ENCODE measurements at places on chromosomes 11 and 22. TPM values are rescaled to one million over a fixed set of nuclear protein-coding genes. Genes with fewer than 3 reads are reported as not detected.

DNA sequence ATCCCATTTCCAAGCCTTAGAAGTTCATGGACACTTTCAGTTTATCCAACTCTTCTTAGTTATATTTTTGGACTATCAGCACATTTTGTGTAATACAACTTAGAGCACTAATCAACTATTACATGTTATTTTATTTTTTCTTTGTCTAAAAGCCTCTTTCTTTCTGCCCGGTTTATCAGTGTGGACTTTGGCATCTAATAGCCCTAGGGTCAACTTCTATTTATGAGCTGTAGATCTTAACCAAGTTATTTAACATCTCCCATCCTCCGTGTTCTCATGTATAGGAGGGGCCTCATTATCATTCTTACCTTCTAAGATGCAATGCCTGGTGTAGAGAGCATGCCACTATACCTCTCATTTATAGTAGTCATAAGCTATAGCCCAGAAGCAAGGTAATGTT, 4.4 kb downstream of the CARD16 start:
- H3K27ac ChIP-seq: no peak overlapping the region
- no peak overlapping the region for H3K4me3 ChIP-seq
- H3K36me3 ChIP-seq: no peaks in the 10 kb centered on the region
- H3K27me3 ChIP-seq: peaks cover under 1% of the 10 kb centered on the region
- H3K4me1 ChIP-seq: peaks cover 37% of the 10 kb centered on the region

DNA sequence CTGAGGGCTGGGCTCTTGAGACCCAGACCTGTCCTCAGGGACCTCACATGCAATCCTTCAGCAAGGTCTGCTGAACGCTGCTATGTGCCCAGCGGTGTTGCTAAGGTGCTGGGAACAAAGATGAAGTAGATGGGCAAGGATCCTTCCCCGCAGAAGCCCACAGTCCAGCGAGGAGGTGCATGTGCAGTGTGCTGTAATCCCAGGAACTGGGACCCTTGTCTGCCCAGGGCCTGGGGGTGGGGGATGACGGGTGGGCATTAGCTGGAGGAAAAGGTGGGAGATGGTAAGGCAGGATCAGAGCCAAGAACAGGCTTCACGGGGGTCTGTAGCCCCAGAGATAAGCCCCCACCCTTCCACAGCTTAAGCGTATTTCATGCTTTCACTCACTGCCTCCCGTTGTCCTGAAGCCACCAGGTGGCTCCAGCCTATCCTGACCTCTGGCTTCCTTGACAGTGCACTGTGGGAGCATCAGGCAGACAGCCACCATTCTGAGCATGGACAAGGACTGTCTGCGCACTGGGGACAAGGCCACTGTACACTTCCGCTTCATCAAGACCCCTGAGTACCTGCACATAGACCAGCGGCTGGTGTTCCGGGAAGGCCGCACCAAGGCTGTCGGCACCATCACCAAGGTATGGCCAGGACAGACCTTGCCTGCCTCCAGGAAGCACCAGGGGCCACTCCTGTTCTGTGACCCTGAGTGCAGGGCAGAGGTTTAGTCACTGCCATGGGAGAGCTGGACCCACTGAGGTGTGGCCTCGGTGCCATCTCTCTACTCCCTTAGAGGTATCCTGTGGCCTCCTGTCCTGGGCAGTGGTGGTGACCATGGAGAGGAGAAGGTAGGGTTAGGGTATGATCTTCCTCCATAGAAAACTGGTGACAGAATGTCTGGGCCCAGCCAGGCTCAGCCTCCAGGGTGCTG, 22.0 kb downstream of the GTPBP1 start:
- no peak for DNase-seq
- no peak overlapping the region for H3K27ac ChIP-seq
- no peak overlapping the region for H3K4me3 ChIP-seq
- peaks cover 8% of the 10 kb centered on the region for H3K27me3 ChIP-seq
- peaks cover 6% of the 10 kb centered on the region for H3K4me1 ChIP-seq
- H3K36me3 ChIP-seq: peaks cover 18% of the 10 kb centered on the region

GRCh38 chr11:79025622-79026021, 415.2 kb downstream of the TENM4 start:
- H3K36me3 ChIP-seq: peaks cover 8% of the 10 kb centered on the region
- H3K27ac ChIP-seq: no peak overlapping the region
- H3K4me3 ChIP-seq: no peak overlapping the region

DNA sequence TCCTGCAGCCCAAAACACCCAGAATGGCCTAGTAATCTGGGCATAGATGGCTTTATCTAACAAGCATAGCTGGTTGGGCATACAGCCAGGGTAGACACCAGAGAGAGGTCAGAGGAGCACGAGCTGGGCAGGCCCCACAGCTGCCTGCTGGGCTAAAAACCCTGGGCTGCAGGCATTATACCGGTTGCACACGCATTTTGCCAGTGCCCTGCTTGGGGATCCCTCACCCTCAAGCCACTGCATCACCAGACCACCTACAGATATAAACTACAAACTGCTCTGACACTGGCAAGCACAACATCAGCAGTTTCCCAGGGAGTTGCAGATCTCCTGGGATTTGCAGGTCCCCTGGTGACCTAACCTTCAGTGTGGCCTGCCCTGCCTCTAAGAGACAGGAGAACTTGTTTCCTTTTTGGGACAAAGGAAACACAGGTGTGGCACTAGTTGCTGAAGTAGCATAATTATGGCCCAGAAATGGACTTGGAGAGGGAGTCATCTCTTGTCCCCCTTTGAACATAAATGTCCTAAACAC, 79.1 kb upstream of the SC5D start:
- H3K4me1 ChIP-seq: no peaks in the 10 kb centered on the region
- DNase-seq: no peak

- peaks cover 4% of the 10 kb centered on the region for H3K36me3 ChIP-seq
- no peak overlapping the region for H3K4me3 ChIP-seq
- no peaks in the 10 kb centered on the region for H3K4me1 ChIP-seq
- no peak overlapping the region for H3K27ac ChIP-seq
- H3K27me3 ChIP-seq: peaks cover 5% of the 10 kb centered on the region
- DNase-seq: no peak
Observed at GRCh38 chr22:49716441-49716840, 111.2 kb downstream of the BRD1 start.

DNA sequence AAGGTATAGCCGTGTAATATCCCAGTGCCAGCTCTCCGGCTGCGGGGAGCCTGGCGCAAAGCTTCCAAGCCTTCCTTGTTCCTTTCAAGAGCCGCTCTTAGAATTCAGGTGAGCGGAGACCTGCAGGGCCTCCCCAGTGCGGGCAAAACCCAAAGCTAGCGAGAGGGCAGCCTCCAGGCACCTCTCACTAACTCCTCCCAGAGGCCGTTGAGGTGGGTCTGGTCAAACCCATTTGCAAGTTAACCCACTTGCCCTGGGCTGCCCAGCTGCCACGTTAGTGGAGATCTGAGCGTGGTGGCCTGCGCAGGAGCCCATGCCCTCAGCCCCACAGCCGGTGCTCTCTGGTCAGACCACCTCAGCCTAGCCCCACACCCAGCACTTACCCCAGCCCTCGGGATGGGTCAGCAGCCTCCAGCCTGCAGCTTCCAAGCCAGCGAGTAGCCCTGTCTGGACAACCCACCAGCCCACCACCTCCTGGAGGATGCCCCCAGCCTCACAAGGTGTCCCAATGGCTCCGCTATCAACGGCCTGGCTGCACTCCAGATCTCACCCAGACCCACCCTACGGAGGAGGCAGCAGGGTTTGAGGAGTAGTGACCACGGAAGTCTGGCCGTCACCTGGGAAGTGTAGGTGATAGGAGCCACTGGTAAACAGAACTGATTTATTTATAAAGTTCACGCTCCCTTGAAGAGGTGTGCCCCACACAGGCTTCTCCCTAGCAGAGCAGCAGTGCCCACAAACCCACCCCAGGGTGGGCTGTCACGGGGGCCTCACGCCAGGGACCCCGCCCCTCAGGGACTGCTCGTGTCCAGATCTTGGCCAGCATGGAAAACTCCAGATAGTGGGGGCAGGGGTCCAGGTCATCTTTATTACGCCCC, 2.3 kb downstream of the ASCL2 start:
- H3K36me3 ChIP-seq: no peaks in the 10 kb centered on the region
- H3K4me1 ChIP-seq: no peaks in the 10 kb centered on the region
- H3K27ac ChIP-seq: no peak overlapping the region
- H3K27me3 ChIP-seq: peaks cover 19% of the 10 kb centered on the region

DNA sequence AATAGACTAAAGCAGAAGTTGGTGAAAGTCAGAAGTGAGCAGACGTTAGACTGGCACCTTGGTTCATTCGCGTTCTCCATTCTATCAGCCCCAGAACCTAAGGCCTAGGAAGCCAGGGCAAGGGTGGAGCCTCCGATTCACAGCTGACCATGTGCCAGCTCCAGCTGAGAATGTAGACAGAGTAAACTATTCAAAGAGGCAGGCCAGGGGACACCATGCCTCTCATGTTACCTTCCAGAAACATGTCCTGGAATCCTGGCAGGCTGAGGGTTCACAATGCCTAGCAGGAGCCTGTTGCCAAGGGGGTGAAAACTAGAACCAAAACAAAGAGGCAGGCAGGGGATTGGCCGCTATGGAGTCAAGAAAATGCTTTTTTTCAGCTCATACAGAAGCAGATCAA, 224.4 kb upstream of the POU2AF2 start:
- no peak for DNase-seq
- H3K4me1 ChIP-seq: no peaks in the 10 kb centered on the region
- no peak overlapping the region for H3K4me3 ChIP-seq
- H3K27me3 ChIP-seq: peaks cover 4% of the 10 kb centered on the region
- no peaks in the 10 kb centered on the region for H3K36me3 ChIP-seq
- no peak overlapping the region for H3K27ac ChIP-seq

DNA sequence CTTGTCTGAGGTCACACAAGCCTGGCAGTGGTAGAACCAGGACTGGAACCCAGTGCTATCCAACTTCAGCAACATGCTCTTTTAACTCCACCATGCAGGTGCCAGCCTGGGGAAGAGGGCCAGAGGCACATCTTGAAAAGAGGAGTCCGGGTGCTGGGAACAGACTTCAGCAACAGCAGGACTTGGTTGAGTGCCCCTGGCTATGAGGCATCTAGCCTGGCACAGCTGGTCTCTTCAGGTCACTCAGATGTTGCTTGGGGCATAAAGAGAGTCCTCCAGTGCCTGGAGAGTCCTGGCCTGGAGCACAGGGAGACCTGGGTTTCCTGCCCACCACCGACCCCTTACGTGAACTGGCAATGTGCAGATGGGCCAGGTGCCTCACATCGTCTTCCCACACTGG, 5.1 kb upstream of the CLCF1 start:
- peaks cover 5% of the 10 kb centered on the region for H3K27me3 ChIP-seq
- DNase-seq: no peak
- peak overlapping the region; percentile 85 for H3K27ac ChIP-seq
- H3K36me3 ChIP-seq: no peaks in the 10 kb centered on the region
- H3K4me1 ChIP-seq: peaks cover 71% of the 10 kb centered on the region

- H3K4me1 ChIP-seq: peaks cover 80% of the 10 kb centered on the region
- peaks cover 16% of the 10 kb centered on the region for H3K36me3 ChIP-seq
- DNase-seq: no peak
- H3K27ac ChIP-seq: peak overlapping the region; percentile 97
Observed at GRCh38 chr22:42992092-42992491, 22.9 kb downstream of the PACSIN2 start.

GRCh38 chr11:123575441-123575840, 79.0 kb downstream of the SCN3B start:
- no peaks in the 10 kb centered on the region for H3K36me3 ChIP-seq
- no peak overlapping the region for H3K4me3 ChIP-seq
- H3K27ac ChIP-seq: no peak overlapping the region
- peaks cover 11% of the 10 kb centered on the region for H3K27me3 ChIP-seq

- H3K27me3 ChIP-seq: peaks cover 1% of the 10 kb centered on the region
- 0 out of 2 replicates have a peak overlapping the region, but pooled peaks have one; percentile 5 for H3K27ac ChIP-seq
- H3K4me1 ChIP-seq: peaks cover 45% of the 10 kb centered on the region
- DNase-seq: peak; percentile 35
- H3K4me3 ChIP-seq: no peak overlapping the region
Observed at GRCh38 chr11:77113382-77114088, 10.9 kb downstream of the OMP start.

DNA sequence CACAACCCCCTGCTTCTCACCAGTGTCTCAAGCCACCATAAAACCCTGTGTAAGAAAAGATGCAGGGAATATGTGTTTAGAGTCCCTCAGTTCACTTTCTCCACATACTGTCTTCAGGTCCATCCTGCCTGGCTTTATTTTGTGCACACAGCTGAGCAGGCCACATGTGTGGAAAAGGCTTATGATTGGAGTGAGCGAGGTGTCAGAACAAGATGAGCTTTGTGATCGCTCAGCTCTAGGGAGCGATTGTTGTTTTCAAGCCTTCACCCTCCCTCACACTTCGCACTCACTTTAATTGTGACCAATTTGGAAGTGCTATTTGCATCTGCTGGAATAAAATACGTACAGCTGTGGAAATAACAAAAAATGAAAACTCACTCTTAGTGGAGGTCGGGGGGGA, 931.1 kb upstream of the TENM4 start:
- H3K36me3 ChIP-seq: no peaks in the 10 kb centered on the region
- no peak overlapping the region for H3K27ac ChIP-seq
- no peaks in the 10 kb centered on the region for H3K4me1 ChIP-seq
- DNase-seq: no peak

DNA sequence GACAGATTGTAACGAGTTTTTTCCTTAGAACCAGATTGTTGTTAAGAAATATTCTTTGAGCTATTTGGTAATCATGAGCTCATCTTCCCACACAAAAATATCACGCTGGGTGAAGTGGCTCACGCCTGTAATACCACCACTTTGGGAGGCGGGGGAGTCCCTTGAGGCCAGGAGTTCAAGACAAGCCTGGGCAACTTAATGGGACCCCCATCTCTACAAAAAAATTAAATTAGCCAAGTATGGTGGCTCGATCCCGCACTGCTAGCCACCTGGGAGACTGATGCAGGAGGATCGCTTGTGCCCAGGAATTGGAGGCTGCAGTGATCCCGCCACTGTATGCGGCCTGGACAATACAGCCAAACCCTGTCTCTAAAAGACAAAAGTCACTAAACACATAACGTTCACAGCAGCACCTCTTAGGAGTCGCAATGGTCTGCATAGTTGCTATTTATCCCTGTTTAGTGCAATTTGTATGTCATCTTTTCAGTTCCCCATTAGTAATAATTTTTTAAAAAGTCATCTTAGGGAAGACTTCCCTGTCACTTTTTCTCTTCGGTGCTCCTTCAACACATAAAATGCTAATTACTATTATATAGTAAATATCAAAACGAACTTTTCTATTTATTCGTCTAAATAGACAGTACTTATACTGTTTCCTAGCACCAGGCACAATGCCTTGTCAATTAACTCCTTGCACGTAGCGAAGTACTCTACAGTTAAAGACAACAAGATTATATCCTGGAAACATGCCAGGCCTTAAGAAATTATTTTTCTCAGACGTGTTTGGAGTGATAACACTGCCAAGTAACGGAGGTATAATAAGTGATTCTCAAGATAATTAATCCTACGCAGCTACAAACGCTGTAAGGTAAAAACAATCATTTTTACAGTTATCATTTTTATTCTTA, 1.1 kb downstream of the ST13 start:
- H3K4me3 ChIP-seq: peak overlapping the region; percentile 99
- peaks cover 15% of the 10 kb centered on the region for H3K36me3 ChIP-seq
- DNase-seq: no peak
- no peaks in the 10 kb centered on the region for H3K27me3 ChIP-seq
- H3K4me1 ChIP-seq: peaks cover 48% of the 10 kb centered on the region

- peaks cover 4% of the 10 kb centered on the region for H3K27me3 ChIP-seq
- no peaks in the 10 kb centered on the region for H3K36me3 ChIP-seq
- no peak overlapping the region for H3K27ac ChIP-seq
- H3K4me3 ChIP-seq: no peak overlapping the region
Observed at GRCh38 chr22:38353701-38354100, 36.5 kb upstream of the CSNK1E start.

Gene SYCE3
- total RNA-seq: not detected

Gene DDTL
- 0.87 TPM for total RNA-seq

Gene TRIM6
- 5.3 TPM for total RNA-seq

Gene UBQLNL
- not detected for total RNA-seq

Gene TOM1
- 43.7 TPM for total RNA-seq

Gene C11orf21
- not detected for total RNA-seq

Gene CCDC188
- 0.54 TPM for total RNA-seq

Gene ATXN10
- total RNA-seq: 347 TPM

All from HFFc6 (cell line).